Aorta (tissue), 5 donors: ENCODE measurements at places on chromosomes 6 and 20. TPM values are rescaled to one million over a fixed set of nuclear protein-coding genes. Genes with fewer than 3 reads are reported as not detected.

- no peaks in the 10 kb centered on the region for H3K4me1 ChIP-seq
- no peaks in the 10 kb centered on the region for H3K27me3 ChIP-seq
- peak overlapping the region; percentile 2 for H3K4me3 ChIP-seq
- no peaks in the 10 kb centered on the region for H3K36me3 ChIP-seq
Measured at GRCh38 chr20:19889011-19889953, 127.9 kb upstream of the NAA20 start.

The HTR1B gene
- 17.5 TPM for total RNA-seq

DNA sequence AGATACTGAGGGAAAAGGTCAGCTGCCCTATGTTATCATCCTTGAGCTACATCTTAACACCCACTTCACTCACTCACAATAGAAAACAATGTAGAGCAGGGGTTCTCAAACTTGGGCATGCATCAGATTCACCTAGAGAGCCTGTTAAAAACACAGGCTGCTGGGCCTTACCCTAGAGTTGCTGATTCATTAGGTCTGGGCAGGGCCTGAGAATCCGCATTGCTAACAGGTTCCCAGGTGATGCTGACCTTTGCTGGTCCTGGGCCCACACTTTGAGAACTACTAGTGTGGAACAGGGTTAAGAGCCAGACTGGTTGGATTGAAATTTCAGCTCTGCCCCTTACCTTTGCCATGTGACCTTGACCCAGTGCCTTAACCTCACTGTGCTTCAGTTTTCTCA, 25.1 kb downstream of the RSPO4 start:
- H3K27me3 ChIP-seq = no peaks in the 10 kb centered on the region
- no peaks in the 10 kb centered on the region for H3K4me1 ChIP-seq
- no peak for DNase-seq
- H3K36me3 ChIP-seq = no peaks in the 10 kb centered on the region

- no peaks in the 10 kb centered on the region for H3K36me3 ChIP-seq
- no peaks in the 10 kb centered on the region for H3K4me1 ChIP-seq
- no peaks in the 10 kb centered on the region for H3K27me3 ChIP-seq
- peak; percentile 85 for DNase-seq
- H3K4me3 ChIP-seq = no peak overlapping the region
Measured at GRCh38 chr6:116461932-116462885, 1.0 kb downstream of the CALHM6 start.

The FOXQ1 gene
- not detected for total RNA-seq

DNA sequence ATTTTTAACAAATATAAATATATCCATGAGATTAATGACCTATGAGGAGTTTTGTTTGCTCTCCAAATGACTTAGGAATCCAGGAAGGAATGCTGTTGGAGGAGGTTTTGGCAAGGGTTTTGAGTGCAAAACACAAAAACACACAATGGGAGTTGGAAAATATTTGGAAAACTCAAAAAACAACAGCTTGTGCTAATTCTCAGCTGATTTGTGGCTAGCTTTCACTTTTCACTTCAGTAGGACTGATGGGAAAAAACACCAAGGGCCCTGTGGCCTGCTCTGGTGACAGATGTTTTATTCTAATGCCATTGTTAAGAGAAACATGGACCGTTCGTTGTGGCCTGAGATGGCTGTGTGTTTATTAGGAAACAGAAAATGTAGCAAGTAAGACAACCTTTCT, 113.9 kb downstream of the ALDH8A1 start:
- no peak for DNase-seq
- H3K36me3 ChIP-seq = no peaks in the 10 kb centered on the region
- H3K4me3 ChIP-seq = no peak overlapping the region
- H3K27ac ChIP-seq = no peak overlapping the region

- no peaks in the 10 kb centered on the region for H3K4me1 ChIP-seq
- no peak overlapping the region for H3K4me3 ChIP-seq
- no peak for DNase-seq
- no peak overlapping the region for H3K27ac ChIP-seq
Measured at GRCh38 chr20:22684763-22685443, 100.5 kb upstream of the FOXA2 start.

The TXLNB gene
- total RNA-seq = 3.4 TPM

GRCh38 chr6:2228392-2228791, 17.0 kb downstream of the GMDS start:
- peaks cover 3% of the 10 kb centered on the region for H3K4me1 ChIP-seq
- no peak for DNase-seq
- no peaks in the 10 kb centered on the region for H3K36me3 ChIP-seq
- H3K4me3 ChIP-seq = no peak overlapping the region
- H3K27me3 ChIP-seq = no peaks in the 10 kb centered on the region

The BTNL2 gene
- total RNA-seq = not detected

GRCh38 chr20:59064214-59064722, 21.7 kb upstream of the PRELID3B start:
- H3K27me3 ChIP-seq = no peaks in the 10 kb centered on the region
- no peak overlapping the region for H3K27ac ChIP-seq
- DNase-seq = no peak
- no peaks in the 10 kb centered on the region for H3K4me1 ChIP-seq
- no peaks in the 10 kb centered on the region for H3K36me3 ChIP-seq
- no peak overlapping the region for H3K4me3 ChIP-seq

- no peak overlapping the region for H3K4me3 ChIP-seq
- no peak overlapping the region for H3K27ac ChIP-seq
- no peak for DNase-seq
- no peaks in the 10 kb centered on the region for H3K27me3 ChIP-seq
Measured at GRCh38 chr6:47464052-47464451, 13.5 kb upstream of the CD2AP start.

- no peaks in the 10 kb centered on the region for H3K36me3 ChIP-seq
- no peaks in the 10 kb centered on the region for H3K27me3 ChIP-seq
- no peak for DNase-seq
- H3K4me3 ChIP-seq = no peak overlapping the region
Measured at GRCh38 chr6:82832811-82833210, 232.8 kb downstream of the UBE3D start.

The CCND3 gene
- total RNA-seq = 51.4 TPM

DNA sequence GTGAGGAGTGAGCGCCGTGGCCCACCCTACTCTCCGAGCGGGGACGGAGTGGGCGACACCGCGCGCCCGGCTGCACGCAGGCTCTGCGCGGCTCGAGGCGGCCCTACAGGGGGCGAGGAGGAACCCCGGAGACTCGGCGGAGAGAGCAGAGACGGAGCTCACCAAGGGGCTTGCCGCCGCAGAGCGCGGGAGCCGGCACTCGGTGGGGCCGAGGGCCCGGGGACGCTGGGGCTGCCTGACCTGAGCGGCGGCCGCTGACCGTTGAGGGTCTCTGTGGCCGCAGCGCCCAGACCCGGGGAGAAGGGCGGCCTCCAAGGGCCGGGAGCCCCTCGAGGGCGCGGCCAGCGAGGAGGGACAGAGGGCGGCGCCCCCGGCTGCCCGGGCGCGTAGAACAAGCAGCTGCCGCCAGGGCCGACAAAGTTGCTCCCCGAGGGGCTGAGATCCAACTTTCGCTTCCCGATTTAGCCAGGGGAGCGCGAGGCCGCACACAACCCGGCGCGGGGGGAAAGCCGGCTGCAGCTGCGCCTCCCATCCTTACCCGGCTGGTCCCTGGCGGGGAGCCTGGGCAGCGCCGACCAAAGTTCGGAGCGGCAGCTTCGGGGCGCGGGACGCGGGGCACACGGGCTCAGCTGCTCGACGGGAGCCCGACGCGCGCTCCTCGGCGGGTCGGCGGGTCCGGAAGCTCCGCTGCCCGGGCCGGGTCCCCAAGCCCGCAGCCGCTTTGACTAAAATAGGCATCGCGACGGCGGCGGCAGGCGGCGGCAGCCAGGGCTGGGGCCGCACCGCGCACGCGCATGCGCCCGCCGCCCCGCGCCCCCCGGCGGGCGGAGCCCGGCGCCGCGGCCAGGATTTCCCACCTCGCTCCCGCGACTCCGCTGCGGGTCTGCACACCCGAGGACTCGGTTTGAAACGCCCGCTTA, 43.1 kb downstream of the POPDC3 start:
- H3K27me3 ChIP-seq = no peaks in the 10 kb centered on the region
- H3K27ac ChIP-seq = peak overlapping the region; percentile 1
- H3K4me3 ChIP-seq = peak overlapping the region; percentile 94
- peak; percentile 84 for DNase-seq

The PDYN gene
- total RNA-seq = not detected

The CST5 gene
- not detected for total RNA-seq

DNA sequence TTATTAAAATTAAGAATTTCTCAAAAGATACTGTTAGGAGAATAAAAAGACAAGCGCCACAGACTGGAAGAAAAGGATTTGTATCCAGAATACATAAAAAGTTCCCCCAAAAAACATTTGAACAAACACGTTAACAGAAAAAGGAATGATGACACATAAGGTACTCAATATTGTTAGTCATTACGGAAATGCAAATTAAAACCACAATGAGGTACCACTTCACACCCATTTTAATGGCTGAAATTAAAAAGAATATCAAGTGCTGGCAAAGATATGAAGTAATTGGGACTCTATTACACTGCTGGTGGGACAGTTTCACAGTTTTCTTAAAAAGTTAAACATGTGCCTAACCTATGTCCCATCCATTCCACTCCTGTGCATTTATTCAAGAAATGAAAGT, 51.4 kb downstream of the HECA start:
- H3K36me3 ChIP-seq = no peaks in the 10 kb centered on the region
- H3K4me1 ChIP-seq = no peaks in the 10 kb centered on the region
- no peaks in the 10 kb centered on the region for H3K27me3 ChIP-seq
- H3K27ac ChIP-seq = no peak overlapping the region
- DNase-seq = no peak

- H3K36me3 ChIP-seq = no peaks in the 10 kb centered on the region
- no peak for DNase-seq
- H3K27ac ChIP-seq = no peak overlapping the region
- no peaks in the 10 kb centered on the region for H3K4me1 ChIP-seq
- no peaks in the 10 kb centered on the region for H3K27me3 ChIP-seq
- no peak overlapping the region for H3K4me3 ChIP-seq
Measured at GRCh38 chr6:86412057-86412456, 525.3 kb upstream of the HTR1E start.

DNA sequence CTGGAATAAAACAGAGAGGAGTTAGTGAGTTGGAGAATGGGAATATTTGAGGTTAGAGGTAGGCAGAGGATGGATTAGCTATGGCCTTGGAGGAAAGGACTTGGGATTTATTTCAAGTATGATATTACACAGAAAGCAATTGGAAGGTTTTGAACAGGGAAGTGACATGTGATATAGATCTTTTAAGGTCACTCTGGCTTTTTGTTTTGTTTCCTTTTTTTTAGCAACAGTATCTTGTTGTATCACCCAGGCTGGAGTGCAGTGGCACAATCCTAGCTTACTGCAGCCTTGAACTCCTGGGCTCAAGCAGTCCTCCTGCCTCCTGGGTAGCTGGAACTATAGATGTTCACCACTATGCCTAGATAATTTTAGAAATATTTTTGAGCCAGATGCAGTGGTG, 190.3 kb downstream of the UTRN start:
- H3K27me3 ChIP-seq = no peaks in the 10 kb centered on the region
- H3K4me1 ChIP-seq = peaks cover 3% of the 10 kb centered on the region
- no peak overlapping the region for H3K4me3 ChIP-seq
- no peaks in the 10 kb centered on the region for H3K36me3 ChIP-seq
- DNase-seq = no peak

The MAPK14 gene
- 62.0 TPM for total RNA-seq

GRCh38 chr6:139912735-139913400, 538.4 kb upstream of the CITED2 start:
- no peaks in the 10 kb centered on the region for H3K4me1 ChIP-seq
- H3K27ac ChIP-seq = no peak overlapping the region
- H3K4me3 ChIP-seq = no peak overlapping the region

GRCh38 chr6:35638679-35639078, 50.0 kb downstream of the FKBP5 start:
- H3K4me1 ChIP-seq = no peaks in the 10 kb centered on the region
- H3K27me3 ChIP-seq = no peaks in the 10 kb centered on the region
- H3K27ac ChIP-seq = no peak overlapping the region
- peaks cover 9% of the 10 kb centered on the region for H3K36me3 ChIP-seq
- DNase-seq = no peak

- no peaks in the 10 kb centered on the region for H3K36me3 ChIP-seq
- peak overlapping the region; percentile 96 for H3K4me3 ChIP-seq
- H3K27ac ChIP-seq = peak overlapping the region; percentile 55
- H3K4me1 ChIP-seq = no peaks in the 10 kb centered on the region
- peak; percentile 63 for DNase-seq
Measured at GRCh38 chr6:41546866-41547798, 951 bp downstream of the FOXP4 start.

GRCh38 chr6:11262242-11262641, 29.8 kb upstream of the NEDD9 start:
- peaks cover 4% of the 10 kb centered on the region for H3K4me1 ChIP-seq
- H3K27me3 ChIP-seq = no peaks in the 10 kb centered on the region
- no peaks in the 10 kb centered on the region for H3K36me3 ChIP-seq
- DNase-seq = no peak
- H3K4me3 ChIP-seq = no peak overlapping the region

- no peaks in the 10 kb centered on the region for H3K4me1 ChIP-seq
- no peaks in the 10 kb centered on the region for H3K27me3 ChIP-seq
Measured at GRCh38 chr6:50887112-50887511, 68.4 kb downstream of the TFAP2B start.

DNA sequence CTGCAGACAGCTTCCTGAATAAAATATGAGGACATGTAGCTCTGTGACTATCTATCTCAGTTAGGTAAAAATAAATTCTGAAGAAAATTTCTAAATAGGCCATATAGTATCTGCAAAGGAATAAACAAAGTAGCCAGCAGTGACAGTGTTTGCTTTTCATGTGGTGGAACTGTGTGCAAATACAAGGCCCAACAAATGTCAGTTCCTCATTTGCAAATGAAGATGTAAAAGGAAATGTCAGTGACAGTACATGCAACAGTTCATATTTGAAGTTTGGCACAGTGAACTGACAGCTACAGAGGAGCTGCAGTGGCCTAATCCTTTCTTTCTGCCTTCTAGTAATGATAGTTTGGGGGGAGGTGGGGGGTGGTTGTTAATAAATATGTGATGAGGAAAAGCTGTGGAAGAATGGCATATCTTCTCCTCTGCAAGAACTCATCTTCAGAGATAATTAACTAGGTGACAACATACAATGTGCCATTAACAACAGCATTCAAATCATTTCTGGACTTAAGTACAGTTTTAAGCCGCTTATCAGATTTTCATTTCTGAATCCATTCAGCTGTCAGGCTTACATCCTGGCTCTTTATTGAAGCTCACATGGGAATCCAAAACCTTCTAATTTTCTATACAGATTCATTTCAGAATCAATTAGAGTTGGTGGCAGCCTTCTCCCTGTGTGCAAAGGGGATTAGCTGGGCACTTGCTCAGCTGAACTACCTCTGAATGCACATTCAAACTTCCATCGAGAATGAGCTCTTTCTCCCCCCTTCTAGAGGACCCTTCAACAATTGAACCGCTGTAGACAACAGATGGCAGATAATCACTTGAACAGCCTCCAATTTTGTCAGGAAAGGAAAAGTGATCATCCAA, 1059.0 kb upstream of the EPHA7 start:
- no peaks in the 10 kb centered on the region for H3K36me3 ChIP-seq
- no peaks in the 10 kb centered on the region for H3K27me3 ChIP-seq
- H3K4me3 ChIP-seq = no peak overlapping the region
- no peak for DNase-seq
- no peak overlapping the region for H3K27ac ChIP-seq
